RCC 7860 (cell line): ENCODE measurements at places on chromosomes 3 and 15.
A peak's percentile ranks its signal among the peaks of the same experiment; 100 is the strongest.

- DNase-seq = no peak
Measured at GRCh38 chr3:106458952-106459351, 590.1 kb upstream of the CBLB start.

GRCh38 chr15:72271895-72272212, 500 bp downstream of the PARP6 start:
- peak; percentile 5 for DNase-seq

DNA sequence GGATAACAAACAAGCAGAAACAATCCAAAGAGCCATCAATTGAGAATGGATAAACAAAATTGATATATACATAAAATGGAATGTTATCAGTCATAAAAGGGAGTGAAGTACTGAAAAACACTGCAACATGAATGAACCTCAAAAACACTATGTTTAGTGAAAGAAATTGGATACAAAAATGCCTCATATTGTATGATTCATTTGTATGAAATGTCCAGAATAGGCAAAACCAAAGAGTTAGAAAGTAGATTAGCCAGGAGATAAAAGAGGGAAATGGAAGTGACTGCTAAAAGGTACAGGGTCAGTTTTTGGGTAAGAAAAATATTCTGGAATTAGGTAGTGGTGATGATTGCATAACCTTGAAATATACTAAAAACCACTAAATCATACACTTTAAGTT, 9.8 kb upstream of the SLC25A36 start:
- no peak for DNase-seq

DNA sequence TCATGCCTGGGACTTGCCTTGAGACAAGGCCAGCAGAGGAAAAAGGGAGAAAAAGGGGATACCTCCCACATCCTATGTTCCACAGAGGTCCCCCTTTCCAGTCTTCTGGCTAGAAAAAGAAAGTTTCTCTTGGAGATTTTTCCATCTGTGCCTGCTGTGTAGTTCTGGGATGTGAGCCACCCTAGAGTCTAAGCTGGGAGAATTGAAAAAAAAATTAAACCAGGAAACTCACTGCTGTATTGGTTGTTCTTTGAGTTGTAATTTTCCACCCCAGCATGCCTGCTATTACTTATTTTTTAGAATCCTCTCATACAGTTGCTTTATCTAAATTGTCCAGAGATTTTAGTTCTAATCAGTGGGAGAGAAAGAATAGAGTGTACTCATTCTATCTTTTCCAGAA, 68.4 kb downstream of the SV2B start:
- no peak for DNase-seq

DNA sequence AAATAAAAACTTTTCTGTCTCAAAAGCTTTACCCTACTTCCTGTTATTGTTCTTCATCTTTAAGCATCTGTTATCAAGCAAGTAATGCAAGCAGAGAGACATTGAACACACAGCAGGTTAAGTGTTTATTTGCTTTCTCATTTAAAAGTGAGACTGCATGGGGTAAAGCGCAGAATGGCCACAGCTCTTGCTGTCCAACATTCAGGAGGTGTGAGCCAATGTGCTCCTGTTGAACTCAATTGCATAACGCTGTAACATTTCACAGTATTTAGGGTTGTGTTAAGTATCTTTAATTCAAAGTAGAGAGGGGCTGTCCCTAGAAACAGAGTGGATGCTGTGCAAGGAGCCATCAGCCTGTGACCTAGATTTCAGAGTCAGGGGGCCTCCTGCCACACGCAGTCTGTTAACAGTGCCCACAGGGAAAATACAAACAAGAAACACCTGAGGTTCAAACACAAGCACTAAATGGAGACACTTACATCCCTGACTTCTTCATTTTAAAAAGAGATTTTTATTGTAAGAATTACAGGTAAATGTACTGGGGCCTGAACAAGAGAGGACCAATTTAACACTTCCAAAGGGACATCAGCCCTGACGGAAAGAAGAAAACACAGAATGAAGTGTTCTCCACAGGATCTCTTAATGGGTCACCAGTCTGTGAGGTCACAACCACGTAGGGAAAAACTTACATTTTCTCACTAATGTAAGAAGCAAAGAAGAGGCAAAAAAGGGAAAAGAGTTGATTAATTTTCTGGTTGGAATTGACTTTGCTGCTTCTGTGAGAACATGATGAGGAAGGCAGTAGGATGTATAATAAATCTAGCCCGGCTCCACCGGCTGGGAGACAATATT, 815.1 kb downstream of the VGLL3 start:
- DNase-seq = no peak

- no peak for DNase-seq
Measured at GRCh38 chr3:71752831-71753700, 589 bp upstream of the GPR27 start.

DNA sequence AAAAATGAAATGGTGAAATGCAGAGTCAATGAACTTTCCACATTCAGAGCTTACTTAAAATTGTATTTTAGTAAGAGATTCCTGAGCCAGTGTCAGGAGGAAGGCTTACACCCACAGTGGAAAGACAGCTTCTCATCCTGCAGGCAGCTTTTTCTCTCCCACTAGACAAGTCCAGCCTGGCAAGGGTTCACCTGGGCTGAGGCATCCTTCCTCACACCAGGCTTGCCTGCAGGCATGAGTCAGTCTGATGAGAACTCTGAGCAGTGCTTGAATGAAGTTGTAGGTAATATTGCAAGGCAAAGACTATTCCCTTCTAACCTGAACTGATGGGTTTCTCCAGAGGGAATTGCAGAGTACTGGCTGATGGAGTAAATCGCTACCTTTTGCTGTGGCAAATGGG, 3.1 kb downstream of the CCR4 start:
- no peak for DNase-seq

DNA sequence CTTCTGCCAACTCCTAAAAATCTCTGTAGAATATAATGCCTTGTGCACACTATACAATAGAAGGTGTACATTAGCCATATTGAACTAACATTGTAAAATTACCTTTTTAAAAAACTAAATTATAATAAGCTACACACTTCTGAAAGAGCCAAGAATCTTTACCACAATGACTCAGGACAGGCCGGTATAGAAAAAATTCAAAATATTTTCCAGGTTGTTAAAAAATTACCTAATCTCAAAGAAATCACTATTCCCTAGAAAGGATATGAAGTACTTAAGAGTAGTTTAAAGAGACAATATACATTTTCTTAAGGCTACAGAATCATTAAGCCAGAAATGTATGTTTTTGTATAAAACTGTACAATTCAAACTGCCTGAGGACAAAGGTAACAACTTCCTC, 48.5 kb downstream of the TJP1 start:
- peak; percentile 25 for DNase-seq

- DNase-seq = peak; percentile 46
Measured at GRCh38 chr3:52339612-52340011, 23.5 kb downstream of the DNAH1 start.

GRCh38 chr3:5729852-5730251, 542.3 kb downstream of the EDEM1 start:
- no peak for DNase-seq

GRCh38 chr3:48685603-48686511, at the start of gene NCKIPSD:
Gene NCKIPSD, minus strand, starts transcription at chr3:48685915. Its CDS starts 108 bp downstream, at chr3:48685807.
- peak; percentile 54 for DNase-seq

GRCh38 chr15:66481107-66481856, 16.3 kb downstream of the SNAPC5 start:
- DNase-seq = peak; percentile 65

DNA sequence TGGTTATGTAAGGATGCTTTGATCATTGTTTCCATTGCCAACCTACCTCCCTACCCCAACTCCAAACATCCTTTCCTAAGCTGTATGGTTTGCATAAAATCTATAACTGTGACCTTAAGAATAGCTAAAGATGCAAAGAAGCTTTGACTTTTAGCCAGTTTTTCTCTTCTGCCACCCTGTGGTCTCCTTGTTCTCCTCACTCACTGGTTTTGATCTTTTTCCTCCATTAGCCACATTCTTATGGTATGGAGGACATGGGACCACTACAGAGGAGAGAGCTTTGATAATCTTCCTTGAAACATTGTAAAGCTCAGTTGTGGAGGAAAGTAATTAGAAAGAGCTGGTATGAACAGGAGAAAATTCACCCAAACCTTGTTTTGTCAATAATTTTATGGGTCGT, 115.9 kb downstream of the NEK11 start:
- no peak for DNase-seq

- DNase-seq = no peak
Measured at GRCh38 chr15:90095521-90095959, 6.7 kb downstream of the IDH2 start.

DNA sequence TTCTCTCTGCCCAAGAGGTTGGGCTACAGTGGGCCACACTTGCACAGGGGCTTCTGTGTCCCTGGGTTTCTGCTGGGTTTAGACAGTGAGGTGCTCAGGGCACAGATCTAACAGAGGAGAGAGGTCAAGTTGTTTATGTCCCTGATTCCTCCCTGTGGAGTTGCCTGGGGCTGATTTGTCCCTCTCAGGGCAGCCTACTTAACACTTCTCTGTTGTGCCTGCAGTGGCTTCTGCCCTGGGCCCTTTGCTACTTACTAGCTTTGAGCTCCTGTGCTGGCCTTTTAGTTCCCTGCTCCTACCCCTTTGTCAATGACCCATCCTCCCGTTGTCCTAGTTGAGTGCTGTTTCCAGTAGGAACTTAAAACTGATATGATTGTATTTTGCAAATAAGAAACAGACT, 114.0 kb upstream of the RGMA start:
- no peak for DNase-seq

GRCh38 chr3:29314727-29315088, 33.8 kb downstream of the RBMS3 start:
- DNase-seq = no peak

DNA sequence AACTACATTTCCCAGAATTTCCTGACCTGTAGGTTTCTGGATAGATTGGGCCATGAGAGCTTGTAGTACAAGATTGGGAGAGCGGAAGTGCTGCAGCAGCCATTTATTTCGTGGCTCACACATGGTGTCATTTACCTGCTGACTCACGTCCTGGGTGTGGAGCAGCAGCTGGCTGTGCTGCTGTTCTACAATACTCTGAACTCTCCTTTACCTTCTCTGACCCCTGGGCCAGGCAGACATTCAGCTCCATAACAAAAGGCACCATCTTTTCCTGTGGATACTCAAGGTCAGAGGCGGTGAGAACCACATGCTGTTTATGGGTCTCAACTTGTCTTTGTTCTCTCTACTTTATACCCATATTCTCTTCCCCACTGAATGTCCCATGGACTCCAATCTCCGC, 490.2 kb downstream of the IGSF11 start:
- no peak for DNase-seq

- no peak for DNase-seq
Measured at GRCh38 chr3:14487086-14487485, 53.1 kb downstream of the GRIP2 start.

DNA sequence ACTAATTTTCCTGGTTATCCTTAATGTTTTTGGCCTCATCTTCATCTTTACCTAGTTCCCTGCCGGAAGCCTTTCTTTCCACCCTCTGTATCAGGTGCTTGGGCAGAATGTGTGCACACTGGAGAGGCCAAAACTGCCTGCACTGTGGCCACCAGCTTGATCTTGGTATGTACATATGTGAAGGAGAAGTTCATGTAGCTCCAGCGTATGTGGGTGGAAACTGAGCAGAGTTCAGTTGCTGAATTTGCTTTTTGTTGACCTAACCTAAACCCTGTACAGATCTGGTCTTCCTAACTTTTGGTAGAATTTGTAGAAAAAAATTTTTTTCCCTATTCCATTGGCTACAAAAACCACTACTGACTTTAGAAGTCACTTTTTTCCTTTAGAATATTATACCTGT, 65.9 kb upstream of the IGSF10 start:
- DNase-seq = no peak

DNA sequence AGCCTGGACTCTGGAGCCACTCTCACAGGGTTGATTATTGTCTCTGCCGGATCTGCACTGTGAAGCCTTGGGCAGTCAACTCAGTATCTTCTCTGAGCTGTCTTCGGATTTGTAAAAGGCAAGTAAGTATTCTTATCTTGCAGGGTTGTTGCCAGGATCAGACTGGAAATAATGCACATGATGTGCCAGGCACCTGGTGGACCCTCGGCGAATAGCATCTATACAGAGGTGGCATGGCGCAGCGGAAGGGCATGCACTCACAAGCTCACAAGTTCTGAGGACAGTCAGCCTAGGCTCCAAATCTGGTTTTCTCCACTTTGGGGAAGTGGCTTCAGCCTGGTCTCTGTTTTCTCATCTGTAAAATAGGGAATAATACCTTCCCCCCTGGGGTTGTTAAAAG, 113.9 kb downstream of the SRGAP3 start:
- DNase-seq = no peak

DNA sequence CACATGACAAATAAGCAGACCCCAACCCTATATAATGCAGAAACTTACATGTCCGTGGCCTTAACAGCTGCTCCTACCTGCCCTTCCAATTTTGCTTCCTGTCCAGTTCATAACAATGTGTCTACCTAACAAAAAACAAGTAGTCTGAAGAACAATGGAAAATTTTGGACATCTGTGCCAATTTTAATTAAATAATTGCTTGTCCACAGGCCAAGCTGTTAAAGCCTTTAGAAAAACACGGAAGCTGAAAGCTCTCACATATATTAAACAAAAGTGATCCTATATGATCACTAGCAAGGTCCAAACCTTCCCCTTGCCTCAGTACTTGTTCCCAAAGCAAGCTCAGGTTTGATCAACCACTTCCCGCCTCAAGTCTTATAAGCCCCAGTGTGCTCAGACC, 37.1 kb downstream of the MAGI1 start:
- DNase-seq = no peak

DNA sequence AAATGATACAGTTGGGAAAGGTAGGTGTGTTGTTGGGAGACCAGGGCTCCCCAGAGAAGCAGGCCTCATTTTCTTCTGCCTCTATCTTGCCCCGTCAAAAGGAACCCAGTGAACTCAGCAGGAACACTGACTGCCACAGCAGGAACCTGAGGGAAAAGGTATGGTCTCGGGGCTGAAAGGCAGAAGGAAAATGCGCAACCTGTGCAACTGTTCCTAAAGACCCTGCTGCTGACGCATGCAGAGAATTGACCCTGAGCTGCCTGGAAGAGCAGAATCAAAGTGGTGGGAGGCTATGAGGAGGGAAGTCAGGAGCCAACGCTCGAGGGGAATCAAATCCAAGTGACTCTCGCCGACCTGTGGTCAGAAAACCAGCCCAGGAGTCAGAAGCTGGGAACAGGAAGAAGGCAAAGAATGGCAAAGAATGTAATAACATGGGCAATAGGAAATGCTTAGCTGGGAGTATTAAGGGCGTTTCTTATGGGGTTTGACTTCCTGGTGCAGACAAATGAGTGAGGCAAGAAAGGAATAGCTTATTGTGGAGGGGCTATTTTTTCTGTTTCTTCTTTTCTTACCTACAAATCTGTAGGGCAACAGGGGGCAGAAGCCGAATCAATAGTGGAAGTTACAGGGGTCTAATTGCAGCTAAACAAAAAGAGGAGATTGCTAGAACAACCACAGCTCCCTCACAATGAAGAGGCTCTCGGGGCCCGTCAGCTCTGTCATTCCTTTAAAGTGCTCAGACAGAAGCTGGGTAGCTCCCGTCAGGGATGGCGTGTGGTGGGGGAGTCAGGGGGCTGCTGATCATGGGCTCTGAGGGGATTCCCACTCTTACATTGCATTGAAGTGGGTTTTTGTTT, 65.4 kb upstream of the DLG1 start:
- DNase-seq = no peak

- no peak for DNase-seq
Measured at GRCh38 chr3:146646261-146646660, 41.1 kb upstream of the PLSCR5 start.
